Muscle of arm (tissue), 14 donors: ENCODE measurements at places on chromosomes 13 and 19. TPM values are rescaled to one million over a fixed set of nuclear protein-coding genes. Genes with fewer than 3 reads are reported as not detected.

ZNF223 gene
- polyA plus RNA-seq = 6.9 TPM

DMKN gene
- polyA plus RNA-seq = not detected

PSPN gene
- polyA plus RNA-seq = 0.87 TPM

GRCh38 chr13:80979035-80979641 lies 638.2 kb upstream of the SPRY2 start:
- peak; percentile 54 for DNase-seq

DNA sequence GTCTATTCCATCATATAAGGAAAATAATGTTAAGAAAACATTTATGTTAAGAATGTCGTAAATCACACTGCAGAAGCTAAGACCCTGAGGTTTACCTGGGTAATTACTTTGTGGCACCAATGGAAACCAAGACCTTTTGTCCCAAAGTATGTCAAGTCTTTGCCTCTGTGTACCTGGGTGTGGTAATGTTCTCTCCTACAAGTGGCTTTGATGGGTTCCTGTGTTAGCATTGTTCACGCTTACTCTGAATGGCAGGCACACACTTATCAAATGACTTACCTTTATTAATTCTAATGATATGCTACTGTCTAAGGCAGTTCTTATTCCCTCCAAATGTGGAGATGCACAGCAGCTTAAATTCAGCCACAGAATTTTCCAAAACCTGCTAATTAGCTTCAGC lies 206.1 kb downstream of the KCTD12 start:
- no peak for DNase-seq

DNA sequence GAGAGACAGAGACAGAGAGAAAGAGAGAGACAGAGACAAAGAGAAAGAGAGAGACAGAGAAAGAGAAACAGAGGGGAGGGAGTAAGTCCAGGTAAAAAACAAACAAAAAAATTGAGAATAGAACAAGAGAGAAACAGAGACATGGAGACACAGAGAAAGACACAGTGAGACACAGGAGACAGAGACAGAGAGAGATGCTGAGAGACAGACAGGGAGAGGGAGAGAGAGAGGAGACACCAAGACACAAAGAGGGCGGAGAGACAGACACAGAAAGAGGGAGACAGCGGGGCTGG lies 5.8 kb upstream of the PROZ start:
- no peak for DNase-seq

DNA sequence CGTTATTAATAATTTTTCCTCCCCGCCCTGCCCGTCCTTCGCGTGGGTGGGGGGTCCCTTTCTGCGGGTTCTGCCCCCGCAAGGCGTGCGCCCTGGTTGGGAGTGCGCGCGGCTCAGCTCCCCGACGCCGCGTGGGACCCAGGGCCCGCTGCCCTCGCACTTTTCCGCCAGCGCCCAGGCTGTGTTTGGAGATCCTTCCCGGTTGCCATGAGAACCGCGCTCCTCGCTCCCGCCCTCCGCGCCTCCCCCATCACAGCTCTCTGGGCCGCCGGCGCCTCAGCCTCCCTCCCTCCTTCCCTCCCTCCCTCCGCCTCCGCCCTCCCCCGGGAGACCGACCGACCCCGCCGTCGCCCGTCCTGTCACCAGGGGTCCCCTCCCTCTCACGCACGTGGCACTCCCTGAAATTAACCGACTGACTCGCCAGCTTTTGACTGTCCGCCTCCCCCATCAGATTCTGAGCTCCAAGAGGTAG lies 2.4 kb upstream of the SSBP4 start:
- DNase-seq = peak; percentile 95
